SIG-M5 (cell line): ENCODE measurements at places on chromosomes 4 and X.

GRCh38 chrX:50154429-50154828 is 46.4 kb downstream of the AKAP4 start:
- DNase-seq: no peak

- no peak for DNase-seq
Observed at GRCh38 chr4:130648570-130648969, 1552.6 kb downstream of the C4orf33 start.

DNA sequence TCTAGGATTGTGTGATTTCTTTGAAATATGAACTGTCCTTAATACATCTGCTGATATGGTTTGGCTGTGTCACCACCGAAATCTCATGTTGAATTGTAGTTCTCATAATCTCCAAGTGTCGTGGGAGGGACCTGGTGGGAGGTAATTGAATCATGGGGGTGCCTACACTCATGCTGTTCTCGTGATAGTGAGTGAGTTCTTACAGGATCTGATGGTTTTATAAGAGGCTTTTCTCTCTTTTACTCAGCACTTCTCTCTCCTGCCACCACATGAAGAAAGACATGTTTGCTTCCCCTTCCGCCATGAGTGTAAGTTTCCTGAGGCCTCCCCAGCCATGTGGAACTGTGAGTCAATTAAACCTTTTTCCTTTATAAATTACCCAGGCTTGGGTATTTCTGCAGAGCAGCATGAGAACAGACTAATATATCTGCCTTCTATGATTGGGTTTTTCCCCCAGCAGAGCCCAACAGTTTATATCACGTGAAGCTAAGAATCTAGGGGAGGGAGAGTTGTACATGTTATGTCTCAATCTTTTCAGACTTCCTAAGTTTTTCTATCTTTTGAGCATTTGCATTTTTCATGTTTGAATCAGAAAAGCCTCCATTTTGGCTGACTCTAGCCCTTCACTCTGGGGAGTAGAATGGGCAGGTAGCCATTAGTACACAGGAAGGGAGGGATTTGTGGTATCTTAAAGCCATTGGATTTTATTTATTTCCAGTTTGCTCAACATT is 58.9 kb downstream of the PLAC1 start:
- no peak for DNase-seq

- DNase-seq: no peak
Observed at GRCh38 chr4:173128199-173128890, 40.3 kb upstream of the GALNT7 start.

DNA sequence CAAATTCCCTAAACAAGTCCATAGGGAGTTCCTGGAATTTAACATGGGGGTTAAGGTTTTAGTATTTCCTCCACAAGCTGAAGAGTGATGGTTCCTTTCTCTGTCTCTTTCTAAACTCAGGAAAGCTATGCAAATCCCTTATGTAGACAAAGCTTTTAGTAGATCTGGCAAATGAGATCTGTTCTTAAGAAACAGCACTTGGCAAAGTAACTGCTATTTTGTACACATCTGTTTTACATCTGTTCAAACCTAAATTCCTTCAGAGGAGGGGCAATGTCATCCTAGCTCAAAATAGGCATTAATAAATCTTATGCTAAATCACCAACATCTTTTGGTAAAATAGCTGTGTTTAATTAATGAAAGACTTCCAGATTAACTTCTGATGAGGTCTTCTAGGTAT is 137.8 kb upstream of the TBC1D9 start:
- no peak for DNase-seq

GRCh38 chr4:60042231-60042652 is 1157.9 kb upstream of the ADGRL3 start:
- DNase-seq: no peak

GRCh38 chrX:54721424-54721823 is 76.6 kb downstream of the ITIH6 start:
- no peak for DNase-seq

DNA sequence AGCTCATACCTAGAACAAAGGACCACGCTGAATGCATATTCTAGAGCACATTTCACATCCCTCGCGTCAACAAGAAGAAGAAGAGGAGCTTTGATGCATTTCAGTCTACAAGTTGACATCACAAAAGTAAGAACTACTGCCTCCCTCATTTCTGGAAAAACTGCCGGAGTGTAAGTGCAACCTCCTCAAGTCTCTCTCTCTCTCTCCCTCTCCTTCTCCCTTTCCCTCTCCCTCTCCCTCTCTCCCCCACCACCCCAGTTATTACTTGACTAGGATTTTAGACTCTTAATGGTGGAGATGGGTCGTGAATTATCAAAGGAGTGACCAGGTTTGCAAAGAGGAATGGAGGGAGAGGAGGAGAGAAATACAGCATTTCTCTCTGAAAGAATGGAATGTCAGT is 1.4 kb upstream of the IRS4 start:
- no peak for DNase-seq

- DNase-seq: no peak
Observed at GRCh38 chr4:176186067-176186466, 9.3 kb downstream of the SPATA4 start.

- DNase-seq: no peak
Observed at GRCh38 chrX:10828036-10828435, 207.7 kb upstream of the MID1 start.

DNA sequence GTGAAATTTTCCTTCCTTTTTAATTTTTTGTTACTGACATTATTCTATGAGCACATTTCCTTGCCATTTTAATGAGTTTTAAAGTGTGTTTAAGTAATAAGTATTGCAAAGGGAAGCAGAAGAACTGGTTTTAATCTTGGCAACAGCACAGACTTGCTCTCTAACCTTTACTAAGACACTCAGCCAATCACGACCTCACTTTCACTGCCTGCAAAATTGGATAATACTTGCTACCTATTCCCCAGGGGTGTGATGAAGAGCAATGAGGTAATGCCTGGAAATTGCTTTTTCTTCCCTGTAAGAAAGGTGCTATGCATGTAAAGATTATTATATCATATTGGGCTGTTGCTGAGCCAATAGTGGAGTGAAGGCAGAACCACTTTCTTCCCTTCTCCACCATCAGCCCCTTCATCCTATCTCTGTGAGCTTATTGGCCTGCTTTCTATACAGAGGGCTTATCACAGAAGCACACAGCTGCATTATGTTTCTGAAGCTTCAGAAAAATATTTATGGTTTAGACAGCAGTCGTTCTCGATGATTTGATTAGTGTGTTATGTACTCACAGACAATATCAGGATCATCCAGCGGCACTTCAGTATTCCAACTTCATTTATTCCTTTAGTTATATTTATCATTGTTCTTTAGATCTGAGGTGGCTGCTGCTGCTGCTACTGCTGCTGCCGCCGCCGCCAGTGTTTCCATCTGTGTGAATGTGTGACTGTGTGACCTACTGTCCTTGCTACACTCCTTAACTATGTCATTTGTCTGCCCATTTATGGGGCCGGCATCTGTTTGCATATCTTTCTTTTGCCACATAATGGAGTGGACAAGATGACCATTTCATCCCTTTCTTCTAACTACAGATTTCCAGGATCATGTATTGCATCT is 255.1 kb downstream of the C4orf33 start:
- no peak for DNase-seq

- no peak for DNase-seq
Observed at GRCh38 chrX:67044029-67044653, 405.3 kb upstream of the EDA2R start.

DNA sequence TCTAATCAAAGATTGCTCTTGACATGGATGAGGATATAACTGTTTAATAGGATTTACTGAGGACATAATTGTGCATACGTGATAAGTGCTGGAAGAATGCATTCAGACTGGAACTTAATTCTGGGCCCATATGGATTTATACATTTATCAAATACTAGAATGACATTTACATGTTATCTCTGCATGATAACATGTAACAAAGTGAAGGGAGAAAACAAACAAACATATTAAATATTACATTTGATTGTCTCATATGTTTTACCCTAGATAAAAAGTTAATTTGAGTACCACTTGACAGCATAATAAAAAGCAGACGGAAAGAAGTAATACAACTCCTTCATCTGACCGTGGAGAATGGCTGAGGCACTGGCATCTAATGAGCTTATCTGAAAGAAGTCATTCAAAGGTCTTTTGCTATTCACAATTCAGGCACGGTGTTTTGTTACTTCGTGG is 297.8 kb downstream of the PPP3CA start:
- no peak for DNase-seq

- no peak for DNase-seq
Observed at GRCh38 chrX:111837197-111837596, 38.8 kb upstream of the TRPC5OS start.

DNA sequence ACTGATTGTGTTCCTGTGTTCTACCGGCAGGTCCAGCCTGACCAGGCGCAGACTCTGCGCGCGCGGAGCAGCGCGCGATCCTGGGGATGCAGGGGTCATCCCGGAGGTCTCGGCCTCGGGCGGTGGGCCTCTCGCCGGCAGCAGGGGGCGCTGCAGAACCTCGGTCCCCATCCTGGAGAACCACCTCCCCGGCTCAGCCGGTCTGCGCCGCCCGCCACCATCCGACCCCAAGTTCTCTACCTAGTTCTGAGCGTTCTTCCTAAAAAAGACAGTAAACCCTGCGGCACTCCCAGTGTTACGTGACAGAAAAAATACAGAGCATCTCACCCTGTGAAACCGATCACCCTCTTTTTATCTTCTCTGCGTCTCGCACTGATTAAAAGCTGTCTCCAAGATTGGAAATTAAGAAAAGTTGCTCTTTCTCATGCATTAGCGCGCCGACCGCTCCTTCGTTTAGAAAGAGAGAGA is 1.6 kb downstream of the TRPC3 start:
- DNase-seq: no peak

DNA sequence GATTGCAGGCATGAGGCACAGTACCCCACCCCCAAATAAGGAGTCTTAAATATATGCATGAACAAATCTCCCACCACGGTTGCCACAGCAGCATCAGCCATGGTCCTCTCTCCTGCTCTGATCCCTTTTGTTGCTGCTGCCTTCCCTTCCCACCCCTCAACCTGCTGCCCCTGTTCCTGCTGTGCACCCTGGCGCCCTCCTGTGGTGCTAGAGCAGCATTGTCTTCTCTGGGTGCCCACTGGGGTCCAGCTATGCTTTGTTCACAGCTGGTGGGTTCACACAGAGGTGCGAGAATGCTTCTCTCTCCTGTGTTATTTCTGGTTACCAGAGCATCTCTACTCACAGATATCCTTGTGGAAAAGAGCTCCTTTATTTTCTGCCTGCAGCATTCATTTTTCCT is 116.2 kb downstream of the GATB start:
- no peak for DNase-seq

- no peak for DNase-seq
Observed at GRCh38 chr4:80948995-80949394, 81.5 kb upstream of the BMP3 start.

- DNase-seq: no peak
Observed at GRCh38 chrX:139112432-139112831, 400.9 kb upstream of the FGF13 start.

DNA sequence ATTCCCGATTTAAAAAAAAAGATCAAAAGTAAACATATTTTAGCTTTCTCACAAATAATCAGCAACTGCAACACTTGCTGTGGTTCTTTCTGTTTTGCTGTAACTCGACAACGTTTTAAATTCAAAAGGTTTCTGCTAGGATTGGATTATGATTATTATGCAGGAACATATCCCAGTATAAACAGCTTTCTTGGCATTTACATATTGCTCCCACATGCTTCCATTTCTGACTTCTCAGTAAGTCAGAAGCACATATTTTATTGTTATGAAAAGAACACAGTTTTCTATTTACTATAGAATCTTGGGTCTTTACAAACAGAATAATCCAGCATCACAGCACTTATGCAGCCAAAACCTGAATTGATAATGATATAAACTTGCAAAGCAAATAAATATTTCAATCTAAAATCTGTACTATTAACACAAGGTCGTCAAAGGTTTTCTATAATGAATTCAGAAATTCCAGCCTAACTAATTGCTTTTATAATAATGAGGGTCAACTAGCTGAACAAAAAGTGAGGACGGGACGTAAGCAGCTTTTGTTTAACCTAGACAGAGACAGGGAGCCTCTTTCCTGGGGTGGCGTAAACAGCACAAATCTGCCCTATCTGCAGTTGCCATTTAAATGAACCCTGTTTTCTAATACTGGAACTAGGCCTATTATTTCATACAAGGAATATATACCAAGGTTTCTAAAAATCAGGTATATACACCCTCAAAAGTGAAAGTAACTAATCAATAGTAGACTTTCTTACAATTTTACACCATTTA is 9.8 kb upstream of the PCDH18 start:
- no peak for DNase-seq

GRCh38 chrX:11600578-11600977 is 65.1 kb downstream of the ARHGAP6 start:
- DNase-seq: no peak

GRCh38 chrX:108439426-108439942 is at the start of gene COL4A5:
Gene COL4A5 (plus strand): TSS chrX:108439838. CDS start chrX:108440126, 288 bp downstream.
- no peak for DNase-seq

- DNase-seq: no peak
Observed at GRCh38 chrX:114626323-114626722, 42.4 kb downstream of the HTR2C start.

DNA sequence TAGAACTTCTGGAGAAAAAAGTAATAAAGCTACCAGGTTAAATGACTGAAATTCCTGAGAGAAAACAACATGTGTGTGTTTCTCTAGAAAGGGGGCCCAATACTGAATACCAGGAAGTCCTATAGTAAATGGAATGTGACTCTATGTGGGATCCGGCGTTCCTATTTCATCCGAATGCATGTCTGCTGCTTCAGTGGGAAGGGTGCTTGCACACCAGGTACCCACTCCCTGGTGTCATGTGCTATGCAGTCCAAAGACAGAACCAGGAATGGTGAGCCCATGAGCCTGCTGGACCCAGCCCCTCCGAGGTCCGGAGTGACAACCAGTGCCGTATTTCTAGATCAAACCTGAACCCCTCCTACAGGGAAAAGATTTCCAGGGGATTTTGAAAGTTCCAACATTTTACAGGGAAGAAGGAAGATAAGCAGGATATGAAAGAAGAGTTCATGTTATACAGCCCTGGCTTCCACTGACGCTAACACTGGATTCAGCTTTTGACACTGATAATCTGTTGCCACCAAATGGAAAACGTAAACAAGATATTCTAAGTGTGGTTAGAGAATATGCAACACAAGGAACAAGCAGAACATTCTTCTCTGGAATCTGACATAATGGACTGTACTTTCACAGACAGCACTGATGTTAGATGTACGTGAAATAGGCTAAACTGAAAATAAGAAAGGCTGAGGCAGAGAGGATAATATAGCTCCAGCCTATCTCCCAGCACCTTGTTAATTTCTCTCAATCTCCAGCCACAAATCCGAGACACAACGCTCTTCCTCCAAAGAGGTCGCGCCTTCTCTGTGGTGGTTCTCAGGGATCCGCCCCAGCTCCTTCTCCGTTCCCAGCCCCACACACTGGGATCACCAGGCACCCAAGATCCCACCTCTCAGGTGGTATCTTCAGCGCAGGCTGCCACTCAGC is 725 bp upstream of the CXCL1 start:
- DNase-seq: no peak

DNA sequence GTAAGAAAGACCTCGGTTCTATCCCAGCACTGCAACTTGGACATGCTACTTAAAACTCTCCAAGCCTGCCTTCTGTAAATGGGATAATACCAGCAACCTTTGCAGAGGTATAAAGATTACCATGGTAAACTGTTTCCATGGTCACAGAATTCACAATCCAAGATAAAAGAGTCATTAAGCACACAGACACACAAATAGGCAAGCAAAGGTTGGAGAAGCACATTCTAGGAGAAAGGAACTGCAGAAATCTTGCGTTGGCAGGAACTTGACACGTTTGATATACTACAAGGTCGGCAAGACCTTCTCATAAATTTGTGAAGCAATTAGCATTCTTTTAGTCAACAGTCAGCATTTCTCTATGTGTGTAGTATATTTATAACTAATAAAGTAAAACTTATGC is 12.3 kb upstream of the CHRNA9 start:
- no peak for DNase-seq

- DNase-seq: no peak
Observed at GRCh38 chrX:14235004-14235403, 205.3 kb upstream of the GEMIN8 start.
